Bone marrow (tissue), 2 donors: ENCODE measurements at places on chromosomes 4 and X.
A peak's percentile ranks its signal among the peaks of the same experiment; 100 is the strongest.

DNA sequence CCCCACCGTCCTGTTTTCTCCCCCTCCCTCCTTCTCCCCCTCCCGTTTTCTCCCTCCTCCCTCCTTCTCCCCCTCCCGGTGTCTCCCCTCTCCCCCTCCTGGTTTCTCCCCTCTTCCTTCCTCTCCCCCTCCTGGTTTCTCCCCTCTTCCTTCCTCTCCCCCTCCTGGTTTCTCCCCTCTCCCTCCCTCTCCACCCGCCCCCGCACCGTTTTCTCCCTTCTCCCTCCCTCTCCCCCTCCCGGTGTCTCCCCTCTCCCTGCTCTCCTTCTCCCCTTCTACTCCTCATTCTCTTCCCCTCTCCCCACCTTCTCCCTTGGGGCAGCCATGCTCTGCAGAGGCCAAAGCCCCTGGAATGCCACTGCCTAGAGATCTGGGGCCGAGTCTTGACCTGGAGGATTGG is 12.2 kb downstream of the SH3TC1 start:
- DNase-seq = no peak

- no peak for DNase-seq
Observed at GRCh38 chr4:139511320-139511719, 44.7 kb downstream of the SETD7 start.

DNA sequence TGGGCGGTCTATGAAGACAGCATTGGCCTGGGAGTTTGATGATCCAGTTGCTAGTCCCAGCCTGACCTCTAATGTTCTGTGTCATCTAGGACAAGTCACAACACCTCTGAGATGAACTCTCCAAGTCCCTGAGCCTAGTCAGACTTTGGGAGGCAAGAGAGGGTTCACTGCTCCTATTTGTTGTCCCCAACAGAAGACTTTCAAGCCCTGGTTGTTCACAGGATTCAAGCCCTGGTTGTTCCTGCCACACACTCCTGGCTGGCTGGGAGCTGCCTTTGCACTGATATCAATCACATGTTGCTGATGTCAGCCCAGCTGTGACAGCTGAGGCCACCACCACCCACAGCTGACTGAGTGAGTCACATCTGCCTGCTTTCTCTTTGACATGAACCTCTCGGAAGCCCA is 253.2 kb upstream of the RASGEF1B start:
- DNase-seq = peak; percentile 89

- DNase-seq = no peak
Observed at GRCh38 chrX:103378990-103379389, 2.7 kb downstream of the BEX3 start.

- no peak for DNase-seq
Observed at GRCh38 chrX:13334491-13334890, 14.6 kb upstream of the ATXN3L start.

- DNase-seq = no peak
Observed at GRCh38 chr4:34417160-34417559, 1827.2 kb downstream of the ARAP2 start.

- no peak for DNase-seq
Observed at GRCh38 chr4:100348473-100348872, 158.2 kb upstream of the DDIT4L start.

- DNase-seq = no peak
Observed at GRCh38 chr4:179662522-179662921, 2220.3 kb upstream of the AGA start.

DNA sequence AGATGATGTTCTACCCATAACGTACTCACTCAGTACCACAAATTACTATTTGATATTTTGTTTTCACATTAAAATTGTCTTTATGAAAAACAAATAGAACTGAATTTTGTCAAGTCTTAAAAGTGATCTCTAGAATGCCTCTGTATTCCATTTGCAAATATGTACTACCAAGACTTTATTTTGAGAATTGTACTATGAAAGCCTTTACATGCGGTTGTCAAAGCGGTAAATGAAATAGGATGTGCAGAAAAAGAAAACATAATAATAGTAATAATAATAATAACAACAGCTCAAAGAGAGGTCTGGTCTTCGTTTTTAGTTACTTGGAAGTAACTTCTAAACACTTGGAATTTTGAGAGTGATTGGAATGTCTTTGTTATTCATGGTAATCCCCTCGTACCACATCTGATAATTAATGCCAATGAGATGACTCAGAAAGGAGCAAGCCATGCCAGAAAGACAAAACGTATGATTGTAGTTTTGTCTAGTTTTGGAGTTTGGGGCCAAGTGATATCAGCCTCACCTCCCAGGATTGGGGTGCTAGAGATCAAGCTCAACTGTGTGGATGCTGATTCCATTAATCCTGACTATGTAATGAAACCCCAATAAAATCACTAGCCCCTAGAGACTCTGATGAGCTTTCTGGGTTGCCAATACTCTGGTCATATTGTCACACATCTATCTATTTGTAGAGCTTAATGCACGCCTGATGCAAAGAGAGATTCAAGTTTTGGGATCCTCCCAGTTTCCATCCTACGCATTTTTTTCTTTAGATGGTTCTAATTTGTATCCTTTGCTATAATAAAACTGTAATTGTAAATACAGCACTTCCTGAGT is 20.2 kb upstream of the CTSO start:
- DNase-seq = no peak

GRCh38 chr4:145557720-145558119 is 61.5 kb upstream of the MMAA start:
- DNase-seq = peak; percentile 2

- no peak for DNase-seq
Observed at GRCh38 chr4:150720973-150721518, 139.1 kb downstream of the MAB21L2 start.

DNA sequence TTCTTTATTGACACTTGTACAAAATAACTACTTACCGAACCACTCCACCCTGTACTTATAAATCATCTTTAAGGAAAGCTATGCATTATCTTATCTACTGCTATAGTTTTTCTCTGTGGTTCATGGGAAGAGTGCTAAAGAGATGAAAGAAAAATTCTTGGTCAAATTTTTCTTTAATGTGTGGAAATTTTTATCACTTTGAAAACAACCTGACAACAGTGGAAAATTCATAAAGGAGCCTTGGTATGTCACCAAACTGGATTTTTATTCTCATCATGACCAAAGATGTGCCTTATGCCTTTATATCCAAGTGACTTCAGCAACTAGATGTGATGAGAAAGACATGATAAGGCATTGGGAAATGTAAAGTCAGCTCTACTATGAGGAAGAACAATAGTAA is 67.2 kb upstream of the SPP1 start:
- DNase-seq = no peak

- no peak for DNase-seq
Observed at GRCh38 chrX:149371986-149372385, 133.1 kb downstream of the IDS start.

DNA sequence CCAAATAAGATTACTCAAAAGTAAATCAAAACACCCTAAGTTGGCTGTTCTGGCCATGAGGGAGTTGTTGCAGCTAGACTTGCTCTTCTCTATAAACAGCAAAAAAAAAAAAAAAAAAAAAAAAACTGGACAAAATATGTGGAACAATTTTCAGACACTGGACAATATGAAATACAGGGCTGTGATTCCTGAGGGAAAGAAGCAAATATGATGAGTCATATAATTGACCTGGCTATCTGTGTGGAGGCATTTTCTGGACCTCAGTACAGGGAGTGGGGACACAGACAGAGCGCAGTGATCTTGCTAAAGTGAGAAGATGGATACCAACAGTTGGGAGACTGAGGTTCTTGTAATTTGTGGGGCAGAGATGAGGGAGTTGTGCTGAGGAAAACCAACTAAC is 192.0 kb upstream of the HAND2 start:
- DNase-seq = no peak

DNA sequence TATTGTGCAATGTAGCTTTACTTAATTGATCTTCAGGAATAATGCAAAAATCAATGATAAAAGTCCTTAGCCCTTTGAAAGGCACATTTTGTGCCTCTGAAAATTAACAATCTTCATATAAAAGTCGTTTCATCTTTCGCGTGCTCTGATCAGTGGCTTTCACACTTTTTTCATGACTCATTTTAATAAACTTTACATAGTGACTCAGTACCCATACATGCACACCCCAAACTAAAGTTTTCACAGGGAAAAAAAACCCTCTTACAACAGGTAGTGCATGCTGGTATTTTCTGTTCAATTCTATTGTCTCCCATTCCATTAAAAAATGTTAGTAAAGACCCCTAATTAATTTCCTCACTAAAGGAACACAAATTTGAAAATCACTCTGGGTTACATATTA is 21.5 kb downstream of the RWDD4 start:
- no peak for DNase-seq

DNA sequence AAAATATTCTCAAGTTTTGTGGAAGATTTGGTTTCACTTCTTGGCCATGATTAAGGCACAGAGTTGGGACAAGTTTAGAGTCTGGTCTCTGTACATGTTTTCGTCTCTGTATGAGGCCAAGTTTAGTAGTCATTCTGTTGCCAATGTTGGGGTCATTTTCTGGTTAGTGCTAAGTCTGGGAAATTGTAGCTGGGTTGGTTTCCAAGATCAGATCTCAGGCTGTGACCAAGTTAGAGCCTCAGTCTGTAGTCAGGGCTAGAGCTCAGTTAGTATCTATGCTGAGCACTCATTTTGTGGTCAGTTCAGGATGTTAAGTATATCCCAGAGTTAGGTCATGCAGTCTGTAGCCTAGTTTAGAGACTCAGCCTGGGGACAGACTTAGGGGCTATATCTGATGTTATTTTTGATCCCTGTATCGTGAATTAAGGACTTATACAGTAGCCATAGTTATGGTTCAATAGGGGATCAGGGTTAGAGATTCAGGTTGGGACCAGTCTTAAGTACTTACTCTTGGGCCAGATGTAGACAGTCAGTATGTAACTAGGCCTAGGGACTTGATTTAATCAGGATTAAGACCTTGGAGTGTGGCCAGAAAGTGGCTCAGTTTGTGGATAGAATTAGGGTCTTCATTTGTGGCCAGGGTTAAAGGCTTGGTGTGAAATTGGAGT is 6.6 kb upstream of the ENOX2 start:
- DNase-seq = no peak

DNA sequence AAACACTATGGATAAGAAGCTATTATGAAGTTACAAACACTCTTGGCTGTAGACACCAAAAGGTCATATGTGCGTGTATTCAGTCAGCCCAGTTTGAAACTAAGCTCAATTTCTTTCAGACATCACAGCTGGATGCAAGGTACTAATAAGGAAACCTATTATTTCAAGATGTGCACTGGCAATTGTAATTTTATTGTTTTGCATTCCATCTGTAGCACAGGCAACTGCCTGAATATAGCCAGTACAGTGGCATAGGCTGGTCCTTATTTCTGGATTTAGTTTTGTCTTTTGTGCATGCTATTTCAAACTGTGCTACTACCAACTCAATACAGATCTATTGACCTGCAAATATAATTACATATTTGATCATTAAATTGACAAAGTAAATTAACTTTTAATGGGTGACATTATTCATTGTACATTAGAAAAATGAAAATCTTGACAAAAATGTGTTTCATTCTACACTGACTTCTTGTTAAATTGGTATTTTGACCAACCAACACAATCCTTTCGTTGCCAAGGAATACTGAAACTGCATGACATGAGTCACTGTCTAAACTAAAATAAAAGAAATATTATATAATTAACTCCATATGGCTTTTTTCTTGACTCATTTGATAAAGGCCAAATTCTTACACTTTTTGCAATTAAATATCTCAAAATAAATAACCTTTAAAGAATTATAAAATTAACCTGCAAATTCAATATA is 594.3 kb upstream of the ADGRL3 start:
- DNase-seq = no peak

DNA sequence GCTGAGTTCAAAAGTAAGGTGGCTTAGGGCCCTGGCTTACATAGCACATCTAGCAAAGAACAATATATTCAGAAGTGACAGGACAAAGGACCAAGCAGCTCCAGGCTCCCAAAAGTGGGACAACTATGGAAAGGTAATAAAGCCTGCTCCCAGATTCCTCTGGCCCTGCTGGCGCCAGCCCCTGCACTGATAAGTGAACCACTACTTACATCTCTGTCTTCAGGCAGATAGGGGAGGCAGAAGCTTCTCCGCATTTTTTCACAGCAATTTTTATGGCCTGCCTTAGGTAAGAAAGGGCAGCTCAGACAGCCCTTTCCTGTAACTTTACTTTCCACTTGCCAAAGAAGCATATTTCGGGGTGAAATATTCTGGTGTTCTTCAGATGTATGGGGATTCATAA is 83.9 kb downstream of the MTNR1A start:
- no peak for DNase-seq

DNA sequence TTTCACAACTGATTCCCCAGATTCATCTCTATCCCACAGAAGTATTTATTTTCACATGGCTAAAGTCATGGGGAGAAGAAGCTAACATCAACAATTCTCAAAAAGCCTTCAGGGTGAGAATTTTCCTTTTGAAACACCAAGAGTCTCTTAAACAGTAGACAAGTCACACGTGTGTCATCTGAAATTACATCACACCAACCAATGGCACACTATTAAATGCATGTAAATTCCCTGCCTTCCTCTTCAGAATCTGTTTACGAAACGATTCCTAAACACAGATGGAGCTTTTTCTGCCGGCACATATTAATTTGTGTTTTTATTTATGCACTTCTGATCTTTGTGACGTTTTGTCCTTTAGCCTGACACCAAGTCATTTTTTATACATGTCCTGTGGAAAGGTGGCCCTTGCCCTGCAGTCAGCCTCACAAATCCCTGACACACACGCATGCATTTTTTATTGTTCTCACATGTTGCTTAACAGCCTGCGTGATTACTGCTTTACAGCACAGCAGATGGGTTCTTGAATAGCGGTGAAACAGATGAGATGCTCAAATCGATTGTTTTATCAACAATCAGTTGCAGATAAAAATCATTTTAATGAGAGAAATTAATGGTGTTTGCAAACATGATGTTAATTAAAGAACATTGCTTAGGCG is 735.9 kb upstream of the TENM3 start:
- DNase-seq = no peak
